ENCODE measurements at places on chromosomes 7 and 10.

DNA sequence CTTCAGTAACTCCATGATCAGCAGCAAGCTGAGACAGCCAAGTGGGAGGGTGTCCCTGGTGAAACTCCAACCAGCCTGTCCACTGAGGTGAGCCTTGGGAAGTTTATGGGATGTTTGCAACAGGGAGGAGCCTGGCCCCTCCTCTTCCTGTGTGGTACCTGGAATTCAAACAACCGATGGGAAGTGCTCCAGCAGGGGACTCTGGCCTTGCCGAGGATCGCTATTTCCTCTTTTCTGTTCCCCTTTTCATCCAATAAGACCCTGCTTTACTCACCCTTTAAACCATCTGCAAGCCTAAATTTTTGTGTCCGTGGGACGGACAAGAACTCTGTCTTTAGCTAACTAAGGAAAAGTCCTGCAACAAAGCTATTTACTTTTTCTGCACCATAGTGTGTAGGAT, 491.1 kb upstream of the ZMIZ1 start:
- DNase-seq, result no peak

GRCh38 chr7:40978047-40978446, 724.8 kb downstream of the INHBA start:
- no peak for DNase-seq

DNA sequence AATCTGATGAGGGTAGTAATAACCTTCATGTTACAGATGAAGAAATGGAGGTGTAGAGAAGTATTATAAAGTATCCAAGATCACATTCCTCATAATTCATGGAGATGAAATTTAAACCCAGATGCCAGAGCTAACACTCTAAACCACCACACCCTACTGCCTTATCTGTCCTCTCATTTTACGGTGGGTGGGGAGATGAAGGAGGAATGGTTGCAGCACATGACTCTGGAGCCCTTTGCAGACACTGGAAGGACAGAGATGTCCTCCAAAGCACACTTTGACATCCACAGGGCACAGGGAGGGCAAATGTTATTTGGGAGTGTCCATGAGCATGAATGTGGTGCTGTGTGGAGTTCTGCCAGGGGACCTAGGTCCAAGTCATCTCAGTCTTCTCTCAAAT, 1.1 kb downstream of the PLEKHS1 start:
- no peak for DNase-seq

DNA sequence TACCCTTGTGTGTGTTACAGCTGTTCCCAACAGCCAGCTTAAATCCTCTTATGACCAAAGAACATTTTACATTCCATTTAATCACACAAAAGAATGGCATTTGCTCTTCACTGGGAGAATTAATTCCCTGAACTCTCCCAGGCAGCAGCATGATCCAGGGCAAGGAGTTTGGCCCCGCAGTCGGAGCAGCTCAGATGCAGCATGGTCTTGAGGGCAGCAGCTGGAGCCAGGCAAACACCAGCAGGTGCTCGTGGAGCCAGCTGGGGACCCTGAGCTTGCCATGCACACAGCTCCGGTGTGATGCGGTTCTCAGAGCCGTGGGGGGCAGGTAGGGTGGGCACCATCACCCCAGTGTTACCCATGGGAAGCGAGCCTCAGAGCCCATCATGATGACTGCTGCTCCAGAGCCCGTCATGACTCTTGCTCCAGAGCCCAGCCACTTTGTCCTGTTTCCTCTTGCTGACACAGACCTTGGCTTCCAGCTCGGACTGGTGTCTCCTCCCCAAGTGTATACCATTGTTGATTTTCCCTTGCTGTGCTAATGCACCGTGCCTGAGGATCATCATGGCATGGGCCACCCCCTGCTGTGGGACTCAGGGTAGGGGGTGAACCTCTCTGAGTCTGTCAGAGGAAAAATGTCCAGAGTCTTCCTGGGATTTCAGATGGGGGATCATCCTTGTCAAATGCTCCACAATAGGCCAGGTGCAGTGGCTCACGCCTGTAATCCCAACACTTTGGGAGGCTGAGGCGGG, 75.8 kb downstream of the ZRANB1 start:
- no peak for DNase-seq

GRCh38 chr7:50349963-50350944, 45.7 kb downstream of the IKZF1 start:
- DNase-seq, result no peak

GRCh38 chr7:27647046-27647445, 15.6 kb downstream of the HIBADH start:
- DNase-seq, result no peak

- no peak for DNase-seq
These were observed 11.5 kb downstream of the AUTS2 start for GRCh38 chr7:69609541-69610373.

- no peak for DNase-seq
These were observed 202.8 kb upstream of the SVIL start for GRCh38 chr10:29837586-29837985.

- no peak for DNase-seq
These were observed 123.3 kb downstream of the TRRAP start for GRCh38 chr7:99001482-99002147.

GRCh38 chr7:69696054-69696591, 97.8 kb downstream of the AUTS2 start:
- DNase-seq, result no peak

DNA sequence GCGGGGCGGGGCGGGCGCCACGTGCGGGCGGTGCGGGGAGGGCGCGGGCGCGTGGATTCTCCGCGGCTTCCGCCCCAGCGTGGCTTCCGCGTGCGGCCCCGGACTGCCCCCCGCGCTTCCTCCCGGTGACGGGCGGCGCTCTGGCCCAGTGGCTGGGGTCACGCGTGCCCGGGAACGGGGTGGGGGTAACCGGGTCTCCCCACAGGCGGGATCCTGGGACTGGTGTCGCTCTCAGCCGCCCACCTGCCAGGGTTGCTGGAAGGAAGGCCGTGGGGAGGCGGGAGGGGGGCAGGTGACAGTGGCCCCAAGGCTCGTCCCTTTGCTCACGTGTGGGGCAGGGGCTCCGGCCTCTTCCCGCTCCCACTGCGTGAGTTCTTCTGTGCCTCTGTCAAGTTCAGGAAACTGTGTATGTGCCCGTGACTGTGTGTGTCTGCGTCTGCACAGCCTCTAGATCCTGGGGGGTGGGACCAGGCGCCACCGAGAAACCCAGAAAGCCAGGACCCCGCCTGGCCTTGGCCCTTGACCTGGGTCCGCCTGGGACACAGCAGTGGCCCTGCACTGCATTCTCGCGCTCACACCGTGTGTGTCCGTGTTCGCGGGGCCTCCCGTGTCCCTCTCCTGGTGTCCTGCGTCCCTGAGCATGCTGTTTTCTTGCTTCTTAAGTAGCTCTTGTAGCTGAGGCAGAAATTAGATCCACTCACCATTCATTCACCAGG, 919 bp downstream of the MAFK start:
- peak; percentile 54 for DNase-seq

- DNase-seq, result no peak
These were observed 55.6 kb downstream of the INPP5F start for GRCh38 chr10:119781498-119781897.

Measured in SW480 (cell line).